ENCODE measurements at places on chromosomes 2 and 18. TPM values are rescaled to one million over a fixed set of nuclear protein-coding genes. Genes with fewer than 3 reads are reported as not detected.

PDE1A gene
- polyA plus RNA-seq: 16.5 TPM

DNA sequence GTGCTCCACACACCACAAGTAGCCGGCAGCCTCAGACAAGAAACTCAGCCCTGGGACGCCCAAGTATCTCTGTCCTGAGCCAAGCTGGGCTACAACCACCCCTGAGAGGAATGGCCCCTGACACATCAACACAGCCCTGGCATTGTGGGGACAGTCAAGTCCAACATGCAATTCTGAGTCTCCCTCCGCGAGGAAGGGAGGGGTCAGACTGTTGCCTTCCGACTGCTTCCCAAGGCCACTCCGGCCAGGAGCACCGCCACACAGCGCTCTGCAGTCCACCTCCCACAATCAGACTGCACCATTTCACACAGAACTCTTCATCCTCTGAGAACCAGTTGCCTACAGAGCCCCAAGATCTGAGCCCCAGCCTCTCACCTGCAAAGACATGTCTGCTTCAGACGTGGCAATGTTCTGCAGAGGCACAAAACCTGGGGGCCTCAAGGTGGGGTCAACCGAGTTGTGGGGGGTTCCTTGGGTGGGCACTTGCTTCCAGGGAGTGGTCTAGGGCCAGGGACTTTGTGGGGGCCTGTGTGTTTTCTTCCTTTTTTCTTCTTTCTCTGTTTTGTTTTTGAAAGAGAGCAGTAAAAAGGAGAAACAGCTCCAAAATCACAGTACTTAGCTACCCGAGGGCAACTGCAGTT lies 76.7 kb upstream of the SALL3 start:
- DNase-seq: no peak

DNA sequence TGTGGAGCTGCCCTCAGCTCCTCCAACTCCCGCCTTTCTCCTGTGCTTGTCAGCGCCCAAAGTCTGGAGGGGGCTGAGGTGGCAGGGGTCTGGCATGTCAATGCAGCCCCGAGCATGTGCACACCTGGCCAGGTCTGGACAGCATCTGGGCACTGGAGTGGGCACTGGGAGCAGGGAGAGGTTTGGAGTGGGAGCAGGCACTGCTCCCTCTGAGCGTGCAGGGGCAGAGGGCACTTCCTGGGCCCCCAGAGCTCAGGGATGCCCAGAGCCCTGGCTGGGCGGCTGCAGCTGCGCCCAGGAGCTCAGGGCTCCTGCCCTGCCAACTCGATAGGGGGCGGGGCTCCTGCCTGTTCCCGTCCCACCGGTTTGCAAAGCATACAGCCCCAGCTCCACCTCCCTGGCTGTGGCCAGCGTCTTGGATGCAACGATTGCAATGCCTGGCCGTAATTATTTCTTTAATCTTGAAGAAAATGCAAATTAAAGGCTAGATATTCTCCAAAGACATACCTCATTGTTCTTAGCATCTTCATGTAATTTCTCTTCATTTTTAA lies 57.4 kb upstream of the LDAH start:
- DNase-seq: no peak

- DNase-seq: no peak
These were observed 129.8 kb downstream of the PXDN start for GRCh38 chr2:1614564-1614963.

- DNase-seq: no peak
These were observed 63.0 kb upstream of the GLI2 start for GRCh38 chr2:120672526-120673204.

GRCh38 chr2:107648781-107649404 lies 177.8 kb upstream of the RGPD4 start:
- no peak for DNase-seq
